NAMALWA (cell line): ENCODE measurements at places on chromosomes 4 and X.

GRCh38 chr4:95317085-95317793, 231.5 kb downstream of the UNC5C start:
- DNase-seq: no peak

DNA sequence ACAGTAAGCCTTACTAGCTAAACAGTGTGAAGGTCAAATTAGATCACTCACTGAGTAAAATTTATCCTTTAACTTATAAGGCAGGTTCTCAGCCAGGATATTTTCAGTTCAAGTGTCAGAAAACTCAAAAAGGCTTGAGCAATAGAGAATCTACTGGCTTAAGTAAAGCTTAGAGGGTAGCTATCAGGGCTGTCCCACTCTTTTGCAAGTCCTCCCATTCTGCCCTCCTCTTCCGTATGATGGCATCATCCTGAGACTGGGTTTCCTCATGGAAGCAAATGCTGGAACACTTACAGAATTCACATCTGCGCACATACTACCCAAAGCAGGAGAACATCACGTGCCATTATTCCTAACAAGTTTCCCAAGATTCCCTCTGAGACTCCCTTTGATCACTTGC, 55.0 kb downstream of the FBXL5 start:
- no peak for DNase-seq

DNA sequence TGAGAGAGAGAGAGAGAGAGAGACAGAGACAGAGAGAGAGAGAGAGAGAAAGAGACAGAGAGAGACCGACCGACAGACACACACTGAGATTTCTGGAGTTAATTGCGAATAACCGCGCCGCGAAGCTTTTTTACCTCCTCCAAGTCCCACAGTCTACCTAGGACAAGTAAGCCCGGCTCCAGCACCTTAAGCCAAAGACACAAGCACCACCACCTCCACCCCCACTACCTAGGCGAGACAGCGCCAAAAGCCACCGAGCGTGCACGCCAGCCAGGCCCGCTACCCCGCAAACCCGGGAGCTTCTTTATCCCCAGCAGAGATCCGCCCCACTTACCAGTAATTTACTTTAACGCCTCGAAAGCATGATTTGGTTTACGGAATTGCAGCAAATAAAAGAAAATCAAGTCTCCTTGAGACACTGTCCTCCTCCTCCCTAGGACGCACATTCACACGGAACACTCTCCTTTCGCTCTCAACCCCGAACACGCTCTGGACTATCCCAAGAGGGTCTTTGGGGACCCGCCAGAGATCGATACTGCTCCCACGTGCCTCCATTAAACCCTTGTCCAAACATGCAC, 649.6 kb upstream of the DIPK2B start:
- DNase-seq: no peak

DNA sequence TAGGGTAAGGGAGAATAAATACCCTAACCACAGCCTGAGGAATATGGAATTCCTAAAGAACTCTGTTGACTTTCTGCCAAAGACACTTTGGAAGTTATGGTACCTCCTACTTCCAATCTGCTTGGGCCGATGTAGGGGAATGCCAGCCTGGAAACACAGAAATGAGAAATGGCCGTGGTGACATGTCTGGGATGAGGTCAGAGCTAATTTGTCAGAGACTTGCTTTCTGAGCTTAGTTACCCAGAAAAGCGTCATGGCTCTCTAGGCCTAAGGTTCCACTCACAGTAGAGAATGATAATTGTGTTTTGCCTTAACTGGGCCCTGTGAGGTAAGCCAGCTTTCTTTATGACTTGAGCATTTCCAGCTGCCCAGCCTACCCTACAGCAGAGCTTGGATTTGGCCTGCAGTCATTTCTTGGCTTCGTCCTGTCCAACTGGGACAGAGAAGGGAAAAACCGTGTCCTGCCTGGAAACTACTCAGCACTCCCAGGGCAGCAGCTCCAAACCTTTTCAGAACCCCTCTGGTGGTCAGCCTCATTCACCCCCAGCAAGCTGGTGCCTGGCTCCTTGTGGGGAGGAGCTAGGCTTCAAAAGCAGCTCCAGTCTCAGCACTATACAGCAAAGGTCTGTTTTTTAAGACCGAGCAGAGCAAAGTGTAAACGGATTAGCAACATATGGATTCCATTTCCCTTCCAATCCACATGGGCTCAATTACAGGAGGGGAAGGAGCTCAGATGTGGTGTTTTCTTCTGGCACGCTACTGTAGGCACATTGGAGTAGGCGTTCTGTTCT, 92.3 kb downstream of the RLIM start:
- DNase-seq: no peak

GRCh38 chr4:55012363-55013230, 112.8 kb downstream of the KDR start:
- DNase-seq: no peak

GRCh38 chr4:112938461-112939058, 110.9 kb upstream of the ANK2 start:
- peak; percentile 71 for DNase-seq

- no peak for DNase-seq
Measured at GRCh38 chrX:153320555-153321184, 897 bp downstream of the PNMA6F start.

- no peak for DNase-seq
Measured at GRCh38 chr4:88698519-88698918, 890 bp upstream of the NAP1L5 start.

DNA sequence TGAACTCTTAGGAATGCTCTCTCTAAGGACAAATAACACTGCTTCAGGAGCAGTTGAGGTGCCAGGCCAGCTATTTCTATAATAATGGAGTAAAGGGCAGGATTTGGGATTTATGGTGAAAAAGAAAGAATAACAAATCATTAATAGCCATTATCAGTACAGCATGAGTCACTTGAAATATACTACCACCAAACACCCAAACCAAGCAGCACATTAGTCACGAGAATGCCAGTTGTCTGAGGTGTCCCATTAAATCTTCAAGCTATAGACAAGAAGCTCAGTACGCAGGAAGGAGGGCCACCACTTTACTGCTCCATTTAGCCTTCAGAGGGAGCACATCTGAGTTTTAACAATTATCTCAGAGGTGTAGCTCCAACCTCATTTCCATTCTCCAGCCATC, 106.8 kb upstream of the MAGEA10 start:
- DNase-seq: no peak

GRCh38 chrX:105488716-105489115, 268.2 kb upstream of the TEX13A start:
- no peak for DNase-seq

DNA sequence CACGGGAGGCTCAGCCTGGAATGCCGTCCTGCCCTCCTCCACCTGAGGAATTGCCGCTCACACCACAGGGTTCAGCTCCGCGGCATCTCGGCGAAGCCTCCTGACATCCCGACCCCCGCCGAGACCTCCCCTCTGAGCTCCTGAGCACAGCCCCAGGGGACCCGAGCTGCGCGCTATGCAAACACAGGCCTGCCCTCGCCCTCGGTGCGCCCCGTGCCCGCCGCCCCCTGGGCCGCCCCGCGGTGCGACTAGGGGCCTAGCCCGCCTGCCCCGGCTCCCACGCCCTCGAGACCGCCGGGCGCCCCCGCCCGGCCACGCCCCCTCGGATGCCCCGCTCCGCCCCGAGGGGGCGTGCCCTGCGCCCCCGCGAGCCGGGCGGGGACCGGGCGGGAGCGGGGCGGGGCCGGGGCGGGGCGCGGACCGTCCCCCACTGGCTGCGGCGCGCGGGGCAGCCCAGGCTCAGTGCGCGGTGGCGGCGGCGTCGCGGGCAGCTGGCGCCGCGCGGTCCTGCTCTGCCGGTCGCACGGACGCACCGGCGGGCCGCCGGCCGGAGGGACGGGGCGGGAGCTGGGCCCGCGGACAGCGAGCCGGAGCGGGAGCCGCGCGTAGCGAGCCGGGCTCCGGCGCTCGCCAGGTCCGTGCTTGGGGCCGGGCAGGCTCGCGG, at the start of gene FGFR3:
FGFR3 (plus strand) TSS at position 462 of the 664 bp plus-strand sequence. CDS start 642 bp downstream, outside the sequence.
- DNase-seq: no peak

- no peak for DNase-seq
Measured at GRCh38 chrX:108438110-108438623, at the start of gene COL4A6. Gene COL4A6 (minus strand): TSS chrX:108438422. CDS start chrX:108438196, 226 bp downstream.

- DNase-seq: no peak
Measured at GRCh38 chr4:141153751-141154510, 20.7 kb upstream of the RNF150 start.

GRCh38 chr4:8724436-8725070, 132.0 kb downstream of the CPZ start:
- no peak for DNase-seq

DNA sequence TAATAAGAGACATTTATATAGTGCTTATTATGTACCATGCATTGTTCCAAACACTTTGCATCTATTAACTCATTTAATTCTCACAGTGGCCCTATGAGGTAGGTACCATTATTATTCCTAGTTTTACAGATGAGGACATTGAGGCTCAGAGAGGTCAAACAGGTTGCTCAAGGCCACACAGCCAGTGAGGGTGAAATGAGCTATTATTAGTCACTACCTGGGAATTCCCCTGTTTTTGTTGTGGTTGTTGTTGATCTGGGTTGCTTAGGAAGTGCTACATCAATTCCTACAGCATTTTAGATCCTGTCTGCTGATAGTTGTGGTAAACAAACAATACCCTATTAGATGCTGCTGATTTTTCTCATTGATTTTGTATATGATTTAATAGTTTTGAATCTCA, 41.2 kb downstream of the APLN start:
- DNase-seq: no peak

DNA sequence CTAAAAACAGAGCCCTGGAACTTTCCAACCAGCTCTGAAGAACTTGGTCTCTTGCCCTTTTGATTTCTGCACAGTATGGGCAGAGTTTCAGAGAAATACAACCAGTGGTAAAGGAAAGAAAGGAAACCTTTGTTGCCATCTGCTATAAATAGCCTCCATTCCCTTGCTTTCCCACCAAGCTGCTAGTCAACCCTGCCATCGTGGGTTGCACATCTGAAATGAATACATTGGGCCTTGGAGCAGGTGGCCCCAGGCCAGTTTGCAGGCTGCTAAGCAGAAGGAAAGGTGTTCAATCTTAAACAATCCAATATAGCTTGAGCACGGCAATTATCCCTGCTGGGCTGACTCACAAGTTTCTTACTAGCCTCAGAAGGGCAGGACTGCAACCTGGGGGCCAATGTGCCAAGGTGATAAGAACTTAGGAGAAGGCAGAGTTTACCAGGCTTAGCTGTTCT, 142.5 kb downstream of the PPARGC1A start:
- DNase-seq: no peak

GRCh38 chrX:68880846-68881552, 52.2 kb downstream of the EFNB1 start:
- no peak for DNase-seq

GRCh38 chrX:129529685-129530281, 6.5 kb upstream of the SMARCA1 start:
- no peak for DNase-seq

GRCh38 chr4:118826723-118827444, 9.0 kb downstream of the SEC24D start:
- DNase-seq: no peak

DNA sequence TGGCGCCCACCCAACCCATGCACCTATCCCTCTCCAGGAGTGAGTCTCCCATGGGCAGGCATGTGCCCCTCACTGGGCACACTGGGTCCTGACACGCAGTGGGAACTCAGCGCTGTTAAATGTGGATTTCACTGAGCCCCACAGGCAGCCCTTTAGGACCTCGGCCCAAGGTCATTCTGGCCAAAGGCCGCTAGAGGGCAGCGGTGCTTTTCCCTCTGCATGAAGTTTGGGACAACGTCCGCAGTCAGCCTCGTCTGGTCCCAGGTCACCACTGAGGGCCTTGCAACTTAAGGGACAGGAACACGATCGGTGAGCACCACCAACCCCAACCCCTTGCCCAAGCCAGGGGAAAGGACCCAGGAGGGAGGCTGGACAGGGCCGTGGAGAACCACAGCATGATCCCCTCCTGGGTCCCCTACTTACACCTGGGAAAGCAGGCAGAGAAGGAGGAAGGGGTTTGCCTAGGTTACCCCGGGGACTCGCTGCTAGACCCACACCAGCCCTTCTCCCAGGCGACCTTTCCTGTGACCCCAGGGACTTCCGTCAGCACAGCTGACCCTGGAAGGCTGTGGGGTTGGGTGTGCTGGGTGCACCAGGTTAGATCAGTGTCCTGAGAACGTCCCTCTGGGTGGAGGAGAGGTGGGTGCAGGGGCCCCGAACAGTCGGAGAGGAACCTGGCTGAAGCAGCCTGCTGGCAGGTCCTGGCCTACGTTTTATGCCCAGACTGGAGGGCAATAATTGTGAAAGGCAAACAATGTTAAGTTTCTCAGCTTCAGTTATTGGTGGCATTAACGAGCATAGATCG, 24.0 kb downstream of the CYTL1 start:
- peak; percentile 65 for DNase-seq

DNA sequence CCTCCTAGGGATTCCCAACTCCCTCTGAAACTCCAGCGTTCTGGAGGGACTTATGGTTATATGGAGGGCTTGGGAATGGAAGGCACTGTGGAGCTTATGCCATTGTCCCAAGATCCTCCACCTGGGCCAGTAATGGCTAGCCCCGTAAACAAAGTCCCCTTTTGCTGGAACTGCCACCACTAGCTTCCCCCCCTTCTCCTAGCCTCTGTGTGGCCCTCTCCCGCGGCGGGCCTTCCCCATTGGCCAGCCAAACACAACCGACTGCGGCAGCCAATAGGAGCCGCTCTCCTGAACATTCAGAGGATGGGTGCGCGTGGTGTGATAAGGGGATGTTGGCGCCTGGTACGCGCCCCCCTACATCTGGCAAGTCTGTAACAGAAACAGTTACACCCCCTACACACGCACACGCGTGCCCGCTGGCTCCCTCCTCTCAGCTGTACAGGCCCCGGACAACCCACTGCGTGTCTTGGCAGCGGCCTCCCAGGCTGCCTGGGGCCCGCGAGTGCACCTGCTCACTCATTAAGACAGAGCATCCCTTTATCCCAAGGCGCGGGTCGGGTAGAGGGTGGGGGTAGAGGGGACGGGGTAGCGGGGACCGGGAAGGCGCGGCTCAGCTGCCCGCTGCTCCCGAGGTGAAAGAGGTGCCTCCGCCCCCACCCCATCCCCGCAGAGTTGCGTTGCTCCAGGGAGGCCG, 863 bp upstream of the RAB33A start:
- DNase-seq: peak; percentile 73

- DNase-seq: no peak
Measured at GRCh38 chrX:2614911-2615310, 76.2 kb upstream of the CD99 start.
